ENCODE measurements at places on chromosomes 2 and 18.

GRCh38 chr2:170530284-170530745 lies 184.8 kb upstream of the SP5 start:
- DNase-seq: peak; percentile 41

DNA sequence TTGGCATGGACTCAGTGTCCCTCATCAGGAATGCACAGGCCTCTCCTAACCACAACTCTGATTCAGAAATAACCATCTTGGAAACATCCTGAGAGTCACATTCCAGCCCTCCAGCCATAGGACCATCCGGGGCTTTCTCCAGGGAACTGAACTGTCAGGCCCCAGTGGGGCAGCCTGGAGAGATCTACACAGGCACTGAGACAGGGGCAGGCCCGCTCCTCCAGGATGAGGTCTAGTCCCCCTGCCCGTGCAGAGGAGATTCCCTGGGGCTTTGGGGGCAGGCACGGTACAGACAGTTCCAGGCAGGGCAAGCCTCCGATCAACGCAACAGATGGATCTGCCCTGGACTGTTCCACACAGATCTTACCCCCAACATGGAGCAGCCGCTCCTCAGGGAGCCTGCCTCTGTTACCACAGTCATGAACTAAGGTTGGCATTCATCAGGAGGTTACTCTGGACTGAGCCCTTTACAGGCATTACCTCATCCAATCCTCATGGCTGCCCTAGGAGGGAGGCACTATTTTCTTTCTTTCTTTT lies 12.0 kb downstream of the KCNK3 start:
- DNase-seq: no peak

DNA sequence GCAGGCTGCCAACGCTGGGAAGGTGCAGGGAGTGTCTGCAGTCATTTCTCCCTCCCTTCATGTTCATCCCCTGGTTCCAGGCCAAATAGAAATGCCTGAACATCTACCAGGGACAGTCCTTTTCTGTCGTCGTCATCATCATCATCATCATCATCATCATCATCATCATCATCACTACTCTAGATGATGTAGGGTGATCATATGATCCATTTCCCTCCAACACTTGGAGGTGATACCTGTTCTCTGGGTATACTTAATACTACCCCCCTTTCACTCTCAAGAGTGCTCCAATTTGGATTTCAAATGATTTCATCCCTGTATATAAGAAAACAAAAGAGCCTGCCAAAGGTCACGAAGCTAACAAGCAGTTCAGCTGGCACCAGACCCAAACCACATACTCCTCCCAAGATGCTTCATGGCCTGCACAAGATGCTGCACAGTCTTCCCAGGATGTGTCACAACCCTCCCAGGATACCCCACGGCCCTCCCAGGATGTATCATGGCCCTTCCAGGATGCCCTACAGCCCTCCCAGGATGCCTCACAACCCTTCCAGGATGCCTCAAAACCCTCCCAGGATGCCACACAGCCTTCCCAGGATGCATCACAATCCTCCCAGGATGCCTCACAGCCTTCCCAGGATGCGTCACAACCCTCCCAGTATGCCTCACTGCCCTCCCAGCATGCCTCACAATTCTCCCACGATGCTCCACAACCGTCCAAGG lies 257.9 kb downstream of the DYSF start:
- no peak for DNase-seq

DNA sequence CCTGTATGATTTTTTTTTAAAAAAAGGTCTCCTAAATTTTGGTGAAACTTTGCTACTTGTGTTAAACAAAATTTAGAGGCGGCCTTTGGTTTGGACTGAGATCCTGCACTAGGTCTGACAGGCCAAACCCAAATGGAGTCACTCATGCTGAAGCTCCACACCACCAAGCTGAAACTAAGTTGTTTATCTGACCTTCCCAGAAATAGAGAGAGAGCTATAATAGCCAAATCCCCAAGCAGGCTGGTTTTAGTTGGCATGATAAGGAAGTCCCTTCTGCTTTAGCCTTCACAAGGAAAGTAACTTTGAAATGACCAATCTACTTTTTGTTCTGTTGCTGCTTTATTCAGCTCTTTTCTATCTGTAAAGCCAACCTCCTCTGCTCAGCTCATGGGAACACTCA lies 17.1 kb upstream of the THUMPD2 start:
- no peak for DNase-seq

- no peak for DNase-seq
These were observed 9.0 kb downstream of the ENOSF1 start for GRCh38 chr18:703213-703967.

DNA sequence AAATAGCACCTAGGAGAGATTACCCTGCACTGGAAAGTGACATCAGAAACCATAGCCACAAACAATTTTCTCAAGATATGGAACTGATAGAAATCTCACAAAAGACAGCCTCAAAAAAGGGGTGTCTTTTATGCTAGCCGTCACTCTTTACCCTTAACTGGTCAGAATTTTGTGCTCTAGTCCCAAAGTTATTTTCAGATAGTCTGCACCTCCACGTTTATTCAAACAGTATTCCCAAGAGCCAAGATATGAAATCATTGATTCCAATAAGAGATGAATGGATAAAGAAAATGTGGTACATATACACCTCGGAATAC lies 23.5 kb upstream of the PMAIP1 start:
- DNase-seq: no peak

- DNase-seq: peak; percentile 12
These were observed 23.3 kb downstream of the CHST10 start for GRCh38 chr2:100394111-100394641.

GRCh38 chr2:173705656-173706055 lies 259.5 kb downstream of the SP3 start:
- DNase-seq: no peak

DNA sequence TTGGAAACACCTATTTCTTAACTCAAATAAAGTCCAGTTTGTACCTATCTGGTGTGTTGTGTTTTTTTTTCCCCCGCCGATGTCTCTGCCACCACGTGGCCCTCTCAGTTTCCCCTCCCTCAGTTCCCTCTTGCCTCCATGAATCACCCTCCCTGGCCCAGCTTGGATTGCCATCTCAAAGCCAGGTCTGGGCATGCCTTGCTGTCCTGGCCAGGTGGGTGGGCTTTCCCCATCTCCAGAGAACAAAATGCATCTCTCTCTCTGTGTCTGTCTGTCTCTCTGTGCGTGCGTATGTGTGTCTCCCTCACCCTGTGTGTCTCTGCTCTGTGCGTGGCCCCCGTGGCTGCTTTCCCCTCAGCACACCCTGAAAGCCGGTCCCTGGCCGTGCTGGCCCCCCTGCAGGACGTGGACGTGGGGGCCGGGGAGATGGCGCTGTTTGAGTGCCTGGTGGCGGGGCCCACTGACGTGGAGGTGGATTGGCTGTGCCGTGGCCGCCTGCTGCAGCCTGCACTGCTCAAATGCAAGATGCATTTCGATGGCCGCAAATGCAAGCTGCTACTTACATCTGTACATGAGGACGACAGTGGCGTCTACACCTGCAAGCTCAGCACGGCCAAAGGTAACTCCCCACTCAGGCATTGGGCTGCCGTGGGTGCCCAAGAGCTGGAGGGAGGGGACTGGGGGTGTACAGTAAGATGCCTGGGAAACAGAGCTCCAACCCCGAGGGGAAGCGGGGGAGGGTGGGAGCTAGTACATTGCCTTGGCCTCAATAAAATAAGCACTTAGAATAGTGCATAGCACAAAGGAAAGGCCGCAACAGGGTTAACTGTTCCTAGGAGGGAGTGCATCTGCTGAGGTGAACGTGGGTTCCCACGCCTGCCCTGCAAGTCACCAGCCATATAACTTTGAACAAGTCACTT lies 31.6 kb upstream of the GMPPA start:
- DNase-seq: no peak

DNA sequence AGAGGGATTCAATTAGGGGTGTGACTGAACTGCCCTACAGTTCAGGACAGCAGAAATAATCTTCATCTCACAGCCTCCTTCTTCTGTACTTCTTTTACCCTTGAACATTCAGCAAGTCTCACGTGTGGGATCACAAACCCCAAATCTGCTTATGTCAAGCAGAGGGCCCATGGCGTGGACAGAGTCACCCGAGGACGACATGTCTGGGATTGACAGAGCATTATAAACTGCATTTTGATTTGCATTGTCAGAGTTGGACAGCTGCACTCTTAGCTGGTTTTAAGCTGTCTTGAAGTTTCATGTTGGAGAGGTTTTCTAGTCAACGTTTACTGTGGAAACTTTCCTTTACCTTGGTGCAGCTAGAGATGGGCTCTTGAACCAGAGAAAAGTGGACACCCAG lies 26.4 kb downstream of the MGAT5 start:
- DNase-seq: no peak

DNA sequence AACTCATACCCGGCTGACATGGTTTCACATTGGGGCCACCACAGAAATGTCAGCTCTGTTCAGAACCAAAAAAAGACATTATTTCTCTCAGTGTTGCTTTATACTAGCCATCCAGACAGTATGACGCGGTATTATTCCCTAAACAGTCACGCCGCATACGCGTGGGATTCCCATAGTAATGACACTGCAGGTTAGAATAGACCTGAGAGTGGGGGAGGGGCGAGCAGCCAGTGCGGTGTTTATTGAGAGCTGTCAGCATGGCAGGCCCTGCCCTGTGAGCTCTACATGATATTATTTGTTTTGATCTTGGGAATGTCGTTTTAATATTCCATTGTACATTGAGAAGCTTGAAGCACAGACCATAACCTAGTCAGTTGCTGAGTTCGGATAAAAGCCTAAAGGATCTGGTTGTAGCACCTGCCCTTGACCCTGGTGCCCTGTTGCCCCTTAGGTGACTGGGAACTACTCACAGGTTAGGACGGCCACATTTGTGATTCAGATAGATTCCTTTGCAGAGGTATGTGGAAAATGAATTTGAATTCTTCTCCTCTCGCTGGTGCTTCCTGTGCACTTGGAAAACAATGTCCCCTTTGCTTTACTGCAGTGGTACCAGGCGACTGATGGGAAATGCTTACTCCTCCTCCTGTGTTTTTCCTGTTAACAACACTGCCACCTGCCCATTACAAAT lies 150.1 kb downstream of the ARHGAP28 start:
- no peak for DNase-seq

All from right kidney (tissue), 9 donors.